ENCODE measurements at places on chromosomes 11 and 22.

DNA sequence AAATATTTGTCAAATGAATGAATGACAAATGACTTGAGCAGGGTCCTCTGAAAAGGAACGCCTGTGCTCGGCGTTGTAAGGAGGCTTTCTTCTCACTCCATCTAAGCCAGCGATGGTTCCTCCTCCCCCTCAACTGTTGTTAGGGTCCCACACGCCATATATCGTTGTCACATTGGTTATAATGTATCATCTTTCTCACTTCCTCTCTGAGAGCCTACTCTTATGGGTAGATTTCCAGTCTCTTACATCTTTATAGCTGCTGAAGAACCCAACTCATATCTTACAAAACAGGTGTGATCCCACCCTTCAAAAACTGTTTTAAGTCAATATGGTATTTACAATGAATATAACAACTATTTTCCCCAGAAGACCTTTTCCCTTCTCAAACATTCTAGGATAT, 81.5 kb downstream of the NAV2 start:
- DNase-seq = no peak

DNA sequence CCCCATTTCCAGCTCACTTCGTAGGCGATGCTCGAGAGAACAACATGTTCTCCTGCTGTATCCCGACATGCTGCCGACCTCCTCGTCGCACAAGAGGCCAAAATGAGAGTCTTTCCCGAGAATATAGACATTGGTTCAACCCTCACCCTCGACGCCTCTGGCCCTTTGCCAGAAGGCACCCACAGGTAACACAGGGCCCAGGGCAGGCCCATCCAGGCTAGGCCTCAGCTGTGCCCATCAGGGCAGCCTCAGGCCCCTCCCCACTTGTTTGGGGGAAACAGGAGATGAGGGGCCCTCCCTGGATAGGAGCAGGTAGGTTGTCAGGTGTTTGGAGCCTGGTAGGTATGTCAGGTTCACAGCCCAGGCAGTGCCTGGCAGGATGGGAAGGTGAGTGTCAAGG, 2.7 kb upstream of the RGL4 start:
- no peak for DNase-seq

GRCh38 chr11:133966921-133967598, 10.3 kb upstream of the IGSF9B start:
- DNase-seq = peak; percentile 68

DNA sequence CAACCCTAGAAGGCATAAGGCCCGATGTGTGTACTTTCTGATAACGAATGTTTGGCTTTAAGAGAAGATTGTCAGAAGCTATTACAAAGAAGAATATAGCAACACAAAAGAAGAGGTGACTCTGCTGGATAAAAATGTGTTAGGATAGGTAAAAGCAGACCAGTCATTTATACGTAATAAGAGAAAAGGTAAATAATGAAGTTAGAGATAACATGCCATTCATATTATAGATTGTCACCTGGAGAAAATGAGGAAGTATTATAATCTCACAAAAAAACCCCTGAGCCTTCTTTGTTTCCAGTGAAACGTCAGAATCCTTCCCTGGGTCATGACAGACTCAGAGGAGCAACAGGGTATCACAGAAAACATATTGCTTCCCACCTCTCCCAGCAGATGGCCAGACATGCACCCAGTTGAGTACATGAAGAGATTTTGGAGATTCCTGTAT, 36.1 kb downstream of the PPFIA1 start:
- no peak for DNase-seq

- no peak for DNase-seq
Measured at GRCh38 chr22:44995105-44995514, 14.7 kb downstream of the PHF21B start.

DNA sequence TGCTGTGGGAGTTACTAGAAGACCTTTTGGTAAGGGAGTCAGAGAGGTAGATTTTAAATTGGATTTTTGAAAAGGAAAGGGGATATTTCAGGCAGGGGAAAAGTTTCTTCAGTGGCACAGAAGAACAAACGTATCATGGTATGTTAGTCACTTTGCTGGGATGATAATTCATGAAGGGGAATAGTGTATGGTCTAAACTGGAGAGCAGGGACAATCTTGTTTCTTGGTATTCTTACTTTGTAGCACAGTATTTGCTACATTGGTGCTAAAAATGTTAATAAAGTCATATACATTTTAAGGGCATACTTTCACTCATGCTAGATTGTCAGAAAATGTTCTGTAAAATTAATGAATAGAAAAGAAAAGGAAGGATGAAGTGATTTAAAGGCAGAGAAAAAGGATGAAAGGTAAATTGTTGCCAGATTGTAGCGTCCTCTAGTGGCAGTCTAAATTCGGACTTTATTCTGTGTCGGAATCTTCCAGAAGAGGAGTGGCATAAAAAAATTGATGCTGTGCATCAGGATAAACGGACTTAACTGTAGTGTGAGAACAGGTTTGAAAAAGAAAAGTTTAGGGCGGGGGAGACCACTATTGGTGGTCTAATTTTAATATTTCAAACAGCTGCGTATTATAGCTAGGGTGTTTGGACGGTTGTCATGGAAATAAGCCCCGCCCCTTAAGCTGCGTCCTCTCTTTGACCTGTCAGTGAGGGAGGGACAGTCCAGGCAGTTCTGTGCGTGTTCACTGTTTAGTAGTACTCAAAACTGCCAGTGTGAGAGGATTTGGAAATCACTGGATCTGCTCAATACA, at the start of gene BCO2:
TSS of gene BCO2 (plus strand) at position 724 of the 810 bp plus-strand sequence. CDS start 90 bp downstream, outside the sequence.
- DNase-seq = peak; percentile 63
